Left ventricle myocardium inferior (tissue), 1 donor: ENCODE measurements at places on chromosomes 1 and 21. TPM values are rescaled to one million over a fixed set of nuclear protein-coding genes. Genes with fewer than 3 reads are reported as not detected.

- H3K27ac ChIP-seq: no peak overlapping the region
- H3K4me3 ChIP-seq: no peak overlapping the region
- H3K27me3 ChIP-seq: peaks cover 48% of the 10 kb centered on the region
- no peaks in the 10 kb centered on the region for H3K4me1 ChIP-seq
- no peak for DNase-seq
Observed at GRCh38 chr21:35953597-35953996, 106.7 kb downstream of the SETD4 start.

- no peak overlapping the region for H3K27ac ChIP-seq
- no peak for DNase-seq
- H3K27me3 ChIP-seq: no peaks in the 10 kb centered on the region
- no peaks in the 10 kb centered on the region for H3K36me3 ChIP-seq
- H3K4me3 ChIP-seq: no peak overlapping the region
Observed at GRCh38 chr21:32803651-32804050, 32.1 kb upstream of the PAXBP1 start.

GRCh38 chr21:46515109-46515508, 56.4 kb downstream of the DIP2A start:
- H3K4me1 ChIP-seq: peaks cover 34% of the 10 kb centered on the region
- peaks cover 48% of the 10 kb centered on the region for H3K36me3 ChIP-seq
- no peak overlapping the region for H3K4me3 ChIP-seq
- H3K27ac ChIP-seq: no peak overlapping the region
- H3K27me3 ChIP-seq: no peaks in the 10 kb centered on the region

DNA sequence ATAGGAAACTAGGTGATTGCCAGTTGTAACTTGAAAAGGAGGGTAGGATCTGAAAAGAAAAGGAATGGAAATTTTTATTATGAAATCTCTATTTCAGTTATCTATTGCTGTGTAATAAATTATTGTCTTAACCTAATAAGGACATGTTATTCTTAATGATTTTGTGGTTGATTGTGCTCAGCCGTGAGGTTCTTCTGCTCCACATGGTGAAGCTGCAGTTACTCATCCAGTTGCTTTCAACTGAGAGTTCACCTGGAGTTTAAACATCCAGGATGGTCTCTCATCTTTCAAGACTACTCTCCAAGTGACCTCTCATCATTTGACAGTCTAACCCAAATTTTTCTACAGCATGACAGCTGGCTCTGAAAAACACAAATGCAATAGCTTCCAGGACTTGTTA, 96.0 kb downstream of the ATG4C start:
- no peaks in the 10 kb centered on the region for H3K36me3 ChIP-seq
- H3K4me3 ChIP-seq: no peak overlapping the region
- no peak overlapping the region for H3K27ac ChIP-seq
- DNase-seq: no peak
- H3K27me3 ChIP-seq: peaks cover 37% of the 10 kb centered on the region
- no peaks in the 10 kb centered on the region for H3K4me1 ChIP-seq

- no peaks in the 10 kb centered on the region for H3K36me3 ChIP-seq
- H3K4me1 ChIP-seq: peaks cover 7% of the 10 kb centered on the region
- H3K27ac ChIP-seq: no peak overlapping the region
- H3K4me3 ChIP-seq: no peak overlapping the region
- H3K27me3 ChIP-seq: no peaks in the 10 kb centered on the region
Observed at GRCh38 chr1:207241164-207241934, 80.1 kb upstream of the CD55 start.

GRCh38 chr1:54577612-54578011, 29.6 kb downstream of the ACOT11 start:
- H3K36me3 ChIP-seq: no peaks in the 10 kb centered on the region
- H3K4me3 ChIP-seq: no peak overlapping the region
- H3K27me3 ChIP-seq: no peaks in the 10 kb centered on the region
- DNase-seq: peak; percentile 89
- peak overlapping the region; percentile 89 for H3K27ac ChIP-seq
- H3K4me1 ChIP-seq: peaks cover 90% of the 10 kb centered on the region

GRCh38 chr1:44812822-44813543, 4.7 kb downstream of the BTBD19 start:
- no peaks in the 10 kb centered on the region for H3K36me3 ChIP-seq
- peak overlapping the region; percentile 92 for H3K27ac ChIP-seq
- peak overlapping the region; percentile 72 for H3K4me3 ChIP-seq
- peak; percentile 34 for DNase-seq
- H3K4me1 ChIP-seq: peaks cover 65% of the 10 kb centered on the region

DNA sequence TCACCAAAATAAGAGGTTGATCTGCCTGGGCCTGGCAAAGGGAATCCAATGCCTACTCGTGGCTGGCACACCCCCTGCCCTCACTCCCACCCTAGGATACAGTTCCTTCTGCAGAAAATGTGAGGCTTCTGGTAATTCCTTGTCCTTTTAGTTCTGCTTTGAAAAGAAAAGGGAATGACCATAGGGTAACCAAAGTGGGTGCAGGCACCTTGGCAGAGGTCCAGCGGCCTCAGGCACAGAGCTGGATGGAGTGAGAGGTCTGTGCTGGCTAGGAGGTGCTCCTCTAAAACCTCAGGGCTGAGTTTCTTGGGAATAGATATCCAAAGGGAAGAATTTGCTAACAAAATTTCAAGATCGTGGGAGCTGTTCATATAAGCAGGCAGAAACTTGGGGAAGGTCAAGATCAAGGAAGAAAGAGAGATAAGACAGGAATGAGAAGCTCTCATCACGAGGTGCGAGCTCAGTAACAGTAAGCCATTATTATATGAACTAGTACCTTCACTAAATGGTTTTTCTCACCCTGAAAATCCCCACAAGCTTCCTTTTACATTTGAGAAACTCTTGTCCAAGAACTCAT, 293.1 kb upstream of the LYPLAL1 start:
- DNase-seq: no peak
- H3K4me3 ChIP-seq: no peak overlapping the region
- no peaks in the 10 kb centered on the region for H3K36me3 ChIP-seq
- H3K4me1 ChIP-seq: no peaks in the 10 kb centered on the region

- no peaks in the 10 kb centered on the region for H3K27me3 ChIP-seq
- no peaks in the 10 kb centered on the region for H3K4me1 ChIP-seq
- H3K36me3 ChIP-seq: no peaks in the 10 kb centered on the region
- H3K4me3 ChIP-seq: no peak overlapping the region
- no peak for DNase-seq
Observed at GRCh38 chr1:164524810-164525209, 34.2 kb upstream of the PBX1 start.

DNA sequence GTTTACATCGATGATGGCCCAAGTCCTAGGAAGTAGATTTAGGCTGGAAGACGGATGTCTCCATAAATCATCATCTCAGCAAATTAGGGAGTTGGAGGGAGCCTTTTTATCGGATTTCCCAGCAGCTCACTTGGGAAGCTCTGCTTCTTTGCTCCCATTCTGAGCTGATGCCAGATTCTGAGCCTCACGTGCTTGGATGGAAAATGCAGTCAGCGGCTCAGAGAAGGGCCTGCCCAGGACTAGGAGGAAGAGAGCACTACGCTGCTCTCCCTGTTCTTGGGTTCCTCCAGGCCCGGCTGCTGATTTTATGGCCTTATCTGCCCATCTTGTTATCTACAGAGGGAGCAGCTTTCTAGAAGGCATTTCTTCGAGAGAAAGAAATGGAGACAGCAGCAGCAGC, 42.0 kb downstream of the UBIAD1 start:
- peaks cover 22% of the 10 kb centered on the region for H3K27me3 ChIP-seq
- H3K4me1 ChIP-seq: no peaks in the 10 kb centered on the region
- H3K27ac ChIP-seq: no peak overlapping the region
- H3K4me3 ChIP-seq: no peak overlapping the region

DNA sequence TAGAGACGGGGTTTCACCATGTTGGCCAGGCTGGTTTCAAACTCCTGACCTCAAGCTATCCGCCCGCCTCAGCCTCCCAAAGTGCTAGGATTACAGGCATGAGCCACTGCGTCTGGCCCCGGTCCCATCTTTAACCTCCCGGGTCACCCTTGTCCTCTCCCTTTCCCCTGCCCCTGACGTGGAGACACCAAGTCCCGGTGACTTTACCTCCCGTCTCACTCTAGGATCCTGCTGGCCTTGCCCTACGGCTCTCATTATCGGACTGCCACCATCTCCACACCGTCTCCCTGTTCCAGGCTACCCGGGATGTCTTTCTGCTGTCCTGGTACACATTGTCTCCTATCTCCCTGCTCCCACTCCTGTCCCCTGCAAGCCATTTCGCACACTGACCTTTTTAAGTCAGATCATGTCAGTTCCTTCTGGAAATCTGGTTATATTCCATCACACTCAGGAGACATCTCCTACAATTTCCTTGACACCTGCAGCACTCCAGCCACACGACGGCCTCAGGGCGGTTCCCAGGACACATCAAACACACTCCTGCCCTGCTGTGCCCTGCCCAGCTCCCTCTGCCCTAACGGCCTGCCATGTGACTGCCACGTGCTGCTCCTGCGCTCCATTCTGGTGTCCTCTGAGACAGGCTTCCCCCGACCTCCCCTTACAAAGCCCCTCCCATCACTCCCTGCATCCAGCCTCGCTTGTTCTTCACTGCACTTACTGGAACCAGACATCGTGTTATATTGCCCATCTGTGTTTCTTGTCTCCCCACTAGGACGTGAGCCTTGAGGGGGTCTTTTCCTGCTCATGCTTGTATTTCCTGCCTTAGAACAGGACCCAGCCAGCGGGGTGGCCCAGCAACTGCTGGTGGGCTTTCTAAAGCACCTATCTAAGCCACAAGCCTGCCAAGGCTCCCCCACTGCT, 32.7 kb downstream of the TTC39A start:
- H3K27ac ChIP-seq: peak overlapping the region; percentile 27
- peaks cover 17% of the 10 kb centered on the region for H3K4me1 ChIP-seq

GRCh38 chr1:5989731-5990271, 2.4 kb downstream of the NPHP4 start:
- peaks cover 37% of the 10 kb centered on the region for H3K4me1 ChIP-seq
- no peak for DNase-seq
- no peak overlapping the region for H3K4me3 ChIP-seq
- peaks cover 12% of the 10 kb centered on the region for H3K36me3 ChIP-seq
- H3K27me3 ChIP-seq: no peaks in the 10 kb centered on the region

DNA sequence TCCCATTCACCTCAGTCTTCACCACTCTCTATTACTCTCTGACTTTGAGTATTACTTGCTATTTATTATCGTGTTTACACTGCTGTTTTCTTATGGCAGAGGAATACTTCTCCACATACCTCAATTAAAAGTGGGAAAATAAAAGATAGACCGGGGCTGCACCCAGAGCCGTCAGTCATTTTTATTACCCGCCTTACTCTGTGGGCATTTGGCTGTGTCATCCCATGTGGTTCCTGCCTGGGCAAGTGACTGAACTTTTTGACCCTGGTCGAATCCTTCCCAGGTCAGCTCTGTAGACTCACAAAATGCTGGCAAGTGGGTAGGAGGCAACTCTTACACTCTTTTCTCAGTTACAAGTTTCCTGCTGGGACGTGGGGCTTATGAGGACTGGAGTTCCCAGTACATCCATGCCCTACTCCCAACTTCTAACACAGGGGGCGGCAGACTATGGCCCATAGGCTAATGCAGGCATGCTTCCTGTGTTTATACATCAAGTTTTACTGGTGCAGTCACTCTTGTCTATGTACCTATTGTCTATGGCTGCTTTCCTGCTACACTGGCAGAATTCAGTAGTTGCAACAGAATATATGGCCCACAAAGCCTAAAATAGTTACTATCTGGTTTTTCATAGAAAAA, 69.5 kb upstream of the KCND3 start:
- no peak overlapping the region for H3K4me3 ChIP-seq
- no peaks in the 10 kb centered on the region for H3K27me3 ChIP-seq
- H3K4me1 ChIP-seq: peaks cover 50% of the 10 kb centered on the region
- DNase-seq: no peak
- H3K27ac ChIP-seq: no peak overlapping the region

The ADAMTSL4 gene
- 46.3 TPM for total RNA-seq
